ENCODE measurements at places on chromosomes 12 and 14.

DNA sequence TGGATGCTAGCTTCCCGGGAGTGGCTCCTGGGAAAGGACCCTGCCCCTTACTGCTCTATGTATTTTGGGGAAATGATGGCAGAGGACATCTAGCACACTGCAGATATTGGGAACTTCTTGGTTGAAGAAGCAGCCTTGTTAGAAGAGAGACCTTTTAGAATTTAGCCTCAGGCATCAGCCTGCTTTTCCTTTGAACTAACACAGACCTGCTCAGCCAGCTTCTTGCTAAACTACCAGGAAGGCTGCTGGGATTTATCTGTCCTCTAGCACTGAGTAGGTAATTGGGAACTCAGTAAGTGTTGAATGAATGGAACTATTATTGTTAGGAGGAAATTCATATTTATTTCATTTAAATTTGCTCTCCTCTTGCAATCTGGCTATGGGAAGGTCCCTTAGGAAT, 77.3 kb downstream of the DRAM1 start:
- no peak for DNase-seq

DNA sequence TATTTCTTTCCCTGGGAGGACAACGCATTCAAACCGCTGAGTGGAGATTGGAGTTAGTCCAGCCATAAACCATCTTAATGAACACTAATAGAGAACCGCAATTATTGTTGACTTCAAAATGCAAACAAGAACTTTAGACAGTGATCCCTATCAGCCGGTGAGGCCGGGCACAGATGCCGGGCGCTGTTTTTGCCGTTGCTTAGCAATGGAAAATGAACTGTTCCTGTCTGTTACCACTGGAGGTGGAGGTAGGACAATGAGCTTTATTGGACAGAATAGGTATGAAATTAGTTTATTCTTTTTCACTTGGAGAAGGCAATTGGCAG, 216.8 kb downstream of the TTC8 start:
- no peak for DNase-seq

- no peak for DNase-seq
Observed at GRCh38 chr12:1805441-1806081, 14.8 kb upstream of the LRTM2 start.

- DNase-seq: no peak
Observed at GRCh38 chr12:14605401-14605989, 37.8 kb upstream of the PLBD1 start.

DNA sequence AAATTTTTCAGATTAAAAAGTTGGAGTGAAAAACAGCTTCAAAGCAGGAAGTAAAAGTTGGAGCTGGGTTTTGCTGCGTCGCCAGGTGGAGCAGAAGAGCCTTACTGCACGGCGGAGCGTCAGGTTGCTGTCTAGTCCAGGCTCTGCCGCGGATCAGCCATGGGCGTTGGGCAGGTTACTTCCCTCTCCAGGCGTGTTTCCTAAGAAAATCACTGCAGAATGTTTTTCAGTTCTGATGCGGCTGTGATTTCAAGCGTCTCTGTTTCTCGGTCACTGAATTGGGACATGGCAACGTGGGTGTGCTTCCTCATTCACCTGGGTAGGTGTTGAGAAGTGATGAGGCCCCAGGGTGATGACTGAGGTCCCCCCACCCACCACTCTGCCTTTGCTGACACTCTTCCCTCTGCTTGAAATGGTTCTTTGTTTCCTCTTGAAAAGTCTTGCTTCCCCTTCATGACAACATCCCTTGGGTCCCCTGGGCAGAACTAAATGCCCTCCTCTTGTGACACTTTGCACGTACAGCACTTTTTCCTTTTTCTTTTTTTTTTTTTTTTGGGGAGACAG, 7.6 kb downstream of the EVL start:
- DNase-seq: no peak

DNA sequence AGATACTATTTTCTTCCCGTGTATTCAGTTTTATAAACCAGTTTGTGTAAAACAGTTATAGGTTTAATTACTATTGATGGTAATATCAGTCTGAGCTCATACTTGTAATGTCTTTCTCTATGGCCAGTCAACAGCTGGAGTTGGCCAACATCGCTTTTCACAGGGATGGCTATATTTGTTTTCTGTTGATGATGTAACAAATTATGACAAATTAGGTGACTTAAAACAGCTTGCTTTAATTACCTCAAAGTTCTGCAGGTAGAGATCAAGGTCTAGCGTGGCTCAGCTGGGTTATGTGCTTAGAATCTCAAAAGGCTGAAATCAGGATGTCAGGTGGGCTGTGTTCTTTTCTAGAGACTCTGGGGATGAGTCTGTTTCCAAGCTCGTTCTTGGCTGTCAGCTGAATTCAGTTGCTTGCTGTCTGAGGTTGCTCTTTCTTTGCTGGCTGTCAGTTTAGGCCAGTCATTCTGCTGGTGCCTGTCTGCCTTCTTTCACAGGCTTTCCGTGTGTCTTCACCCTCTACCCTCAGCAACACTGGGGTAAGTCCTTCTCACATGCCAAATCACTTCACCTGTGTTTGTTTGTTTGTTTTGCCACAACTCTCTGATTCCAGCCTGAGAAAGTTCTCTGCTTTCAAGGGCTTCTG, 370.2 kb upstream of the E2F7 start:
- DNase-seq: no peak

GRCh38 chr14:101223561-101224162, 320.1 kb upstream of the RTL1 start:
- DNase-seq: no peak

GRCh38 chr14:98018628-98019027, 1221.4 kb downstream of the VRK1 start:
- DNase-seq: no peak

- DNase-seq: no peak
Observed at GRCh38 chr14:33964599-33965317, 13.9 kb upstream of the EGLN3 start.

DNA sequence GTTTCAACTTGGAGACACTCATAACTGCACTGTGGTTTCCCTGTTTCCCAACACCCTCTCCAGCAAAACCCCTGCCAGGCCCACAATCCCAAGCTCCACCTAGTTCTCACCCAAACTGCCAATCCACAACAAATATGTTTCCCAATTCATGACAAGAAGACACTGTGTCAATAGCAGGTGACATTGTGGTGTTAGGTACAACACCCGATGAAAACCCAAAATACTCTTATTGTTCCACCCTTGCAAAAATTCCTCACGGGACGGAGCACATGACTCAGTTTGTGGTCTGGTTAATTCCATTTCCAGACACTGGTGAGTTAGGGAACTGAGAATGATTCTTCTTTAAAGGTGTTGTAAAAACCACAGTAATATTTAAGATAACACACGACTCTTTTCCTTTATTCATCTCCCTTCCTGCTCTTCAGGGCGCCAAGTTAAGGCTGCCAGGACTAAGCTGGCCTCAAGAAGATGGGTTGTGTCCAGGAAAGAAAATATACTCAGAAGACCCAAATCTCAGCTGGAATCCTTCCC, 735.5 kb downstream of the MED13L start:
- DNase-seq: no peak

DNA sequence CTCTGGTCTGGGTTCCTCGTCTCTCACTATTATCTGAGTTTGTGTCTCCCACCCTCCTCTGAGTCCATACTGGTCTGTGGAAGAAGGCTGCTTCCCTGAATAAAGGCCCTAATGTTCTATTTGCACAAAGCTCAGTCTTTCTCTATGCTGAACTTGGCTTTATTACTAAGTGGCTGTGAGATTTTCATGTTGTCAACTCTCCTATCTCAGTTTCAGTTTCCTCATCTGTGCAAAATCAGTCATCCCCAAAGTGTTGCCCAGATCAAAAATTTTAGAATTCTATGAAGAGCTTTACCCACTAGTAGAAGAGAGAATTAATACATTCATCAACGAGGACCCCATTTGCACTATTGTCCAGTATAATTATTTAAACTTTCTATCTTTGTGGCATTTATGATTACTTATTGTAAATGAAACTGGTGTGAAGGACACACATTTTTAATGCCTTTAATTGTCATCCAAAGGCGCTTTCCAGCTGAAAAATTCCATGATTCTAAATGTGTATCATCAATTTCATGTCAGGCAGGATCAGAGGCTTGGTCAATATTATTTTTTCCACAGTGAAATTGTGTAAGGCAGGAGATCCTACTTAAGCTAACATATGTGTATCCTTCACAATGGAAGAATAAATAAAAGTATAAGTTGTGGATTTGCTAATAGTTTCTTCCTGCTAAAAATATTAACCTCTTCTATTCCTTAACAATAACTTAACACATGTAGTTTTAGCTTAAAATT, 79.1 kb upstream of the EEA1 start:
- no peak for DNase-seq

DNA sequence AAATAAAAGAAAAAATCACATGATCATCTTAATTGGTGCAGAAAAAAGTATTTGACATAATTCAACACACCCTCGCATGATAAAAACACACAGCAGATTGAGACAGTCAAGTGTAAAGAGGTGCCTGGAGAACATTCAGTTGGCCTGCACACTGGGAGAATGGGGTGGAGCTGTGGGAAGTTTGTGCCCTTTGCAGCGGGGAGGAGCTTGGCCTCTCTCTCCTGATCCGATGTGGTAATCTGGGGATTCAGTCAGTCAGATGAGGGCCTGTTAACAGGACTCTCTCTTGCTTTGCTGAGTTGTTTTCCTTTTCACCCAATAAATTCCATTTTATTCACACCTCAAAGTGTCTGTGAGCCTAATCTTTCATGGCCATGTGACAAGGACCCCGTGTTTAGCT, 5.9 kb downstream of the SERPINA6 start:
- no peak for DNase-seq

GRCh38 chr12:110245369-110245772, 35.7 kb upstream of the ATP2A2 start:
- no peak for DNase-seq

- DNase-seq: no peak
Observed at GRCh38 chr12:6226679-6227051, 26.5 kb downstream of the CD9 start.

- DNase-seq: no peak
Observed at GRCh38 chr14:89342049-89342448, 75.0 kb downstream of the FOXN3 start.

- DNase-seq: no peak
Observed at GRCh38 chr12:78040111-78040510, 209.4 kb downstream of the NAV3 start.

DNA sequence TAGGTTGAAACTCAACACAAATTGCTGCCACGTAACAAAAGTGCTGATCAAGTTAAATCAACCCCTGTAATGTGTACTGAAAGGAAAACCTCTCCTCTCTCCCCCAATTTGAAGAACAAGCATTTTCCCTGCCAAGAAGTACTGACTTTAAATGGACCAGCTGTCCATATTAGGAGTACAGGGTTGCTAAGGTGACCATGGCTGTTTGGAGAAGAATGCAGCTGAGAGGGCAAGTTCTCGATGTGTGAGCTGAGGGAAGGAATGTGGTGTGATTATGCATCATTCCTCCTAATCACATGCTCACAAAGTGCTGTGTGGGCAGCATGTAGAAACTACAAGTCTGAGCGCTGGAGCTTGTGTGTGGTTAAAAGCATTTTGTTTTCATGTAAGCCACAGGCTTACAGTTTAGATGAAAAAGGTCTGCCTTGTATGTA, 50.9 kb upstream of the CCT2 start:
- peak; percentile 95 for DNase-seq

DNA sequence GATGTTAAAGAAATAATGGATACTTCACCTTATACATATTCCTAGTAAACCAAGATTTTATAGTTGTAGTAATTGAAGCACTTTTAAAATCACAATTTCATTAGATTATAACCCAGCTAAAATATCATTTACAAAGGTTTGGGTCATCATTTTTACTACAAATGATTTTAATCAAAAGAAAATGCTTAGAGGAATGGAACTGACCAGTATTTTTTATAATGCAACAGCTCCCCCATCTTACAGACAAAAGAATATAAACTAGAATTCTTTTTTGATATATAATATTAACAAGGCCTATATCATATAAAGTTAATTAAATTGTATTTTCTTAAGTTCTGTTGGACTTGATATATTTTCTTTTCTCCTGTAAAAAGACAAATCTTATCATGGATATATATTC, 20.4 kb upstream of the LRFN5 start:
- no peak for DNase-seq
